Stimulated activated CD8-positive, alpha-beta memory T cell treated with anti-CD3 and anti-CD28 coated beads, Interleukin-12 subunit alpha, Interleukin-12 subunit beta, amount 100 ng/mL, for 1 hour (primary cell): ENCODE measurements at places on chromosomes 16 and 17.

GRCh38 chr16:10871157-10871991 is 5.6 kb upstream of the CIITA start:
- DNase-seq: peak; percentile 20

GRCh38 chr16:81657781-81658180 is 121.3 kb upstream of the PLCG2 start:
- DNase-seq: no peak

- no peak for DNase-seq
Observed at GRCh38 chr16:48632137-48632774, 22.3 kb upstream of the N4BP1 start.

GRCh38 chr16:49014277-49015224 is 267.1 kb downstream of the CBLN1 start:
- no peak for DNase-seq

DNA sequence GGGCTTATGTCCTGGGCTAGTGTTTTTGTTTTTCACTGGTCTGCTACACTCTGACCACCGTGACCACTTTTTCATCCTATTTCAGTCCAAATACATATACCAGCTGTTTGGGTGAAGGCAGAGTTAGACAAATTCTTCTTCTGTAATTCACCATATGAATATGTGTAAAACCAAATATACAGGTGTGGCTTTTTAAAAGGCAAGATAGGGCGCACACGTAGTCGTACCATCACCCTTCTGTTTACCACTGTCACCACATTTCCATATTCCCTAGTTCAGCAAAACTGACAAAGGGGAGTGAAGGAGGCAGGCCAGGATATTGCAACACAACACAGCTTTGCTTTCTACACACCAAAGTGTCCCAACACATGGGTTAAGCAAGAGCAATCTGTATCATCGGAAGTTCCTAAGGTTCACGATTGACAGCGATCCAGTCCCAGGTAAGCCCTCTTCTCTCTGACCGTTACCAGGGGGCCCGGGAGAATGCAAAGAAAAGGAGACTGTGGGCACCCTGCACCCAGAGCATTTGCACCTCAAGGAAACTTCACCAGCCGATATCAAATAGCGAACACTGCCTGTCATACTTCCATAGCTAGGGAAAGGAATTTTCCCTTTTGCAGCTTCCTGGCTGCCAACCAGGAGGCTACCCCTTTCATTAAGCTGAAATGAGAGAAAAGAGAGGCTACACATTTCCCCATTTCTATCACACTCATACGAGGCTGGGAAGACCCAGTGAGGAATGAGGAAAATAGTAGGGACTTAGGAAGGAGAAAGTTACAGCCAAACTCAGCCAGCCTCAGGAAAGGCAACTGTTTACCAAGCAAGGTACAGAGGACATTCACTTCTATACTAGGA is 23.1 kb downstream of the CREBBP start:
- no peak for DNase-seq

- no peak for DNase-seq
Observed at GRCh38 chr16:88815901-88816589, 4.3 kb upstream of the APRT start.

- no peak for DNase-seq
Observed at GRCh38 chr17:14119546-14119945, 50.2 kb downstream of the COX10 start.

GRCh38 chr16:10556236-10556635 is 24.2 kb downstream of the EMP2 start:
- no peak for DNase-seq

DNA sequence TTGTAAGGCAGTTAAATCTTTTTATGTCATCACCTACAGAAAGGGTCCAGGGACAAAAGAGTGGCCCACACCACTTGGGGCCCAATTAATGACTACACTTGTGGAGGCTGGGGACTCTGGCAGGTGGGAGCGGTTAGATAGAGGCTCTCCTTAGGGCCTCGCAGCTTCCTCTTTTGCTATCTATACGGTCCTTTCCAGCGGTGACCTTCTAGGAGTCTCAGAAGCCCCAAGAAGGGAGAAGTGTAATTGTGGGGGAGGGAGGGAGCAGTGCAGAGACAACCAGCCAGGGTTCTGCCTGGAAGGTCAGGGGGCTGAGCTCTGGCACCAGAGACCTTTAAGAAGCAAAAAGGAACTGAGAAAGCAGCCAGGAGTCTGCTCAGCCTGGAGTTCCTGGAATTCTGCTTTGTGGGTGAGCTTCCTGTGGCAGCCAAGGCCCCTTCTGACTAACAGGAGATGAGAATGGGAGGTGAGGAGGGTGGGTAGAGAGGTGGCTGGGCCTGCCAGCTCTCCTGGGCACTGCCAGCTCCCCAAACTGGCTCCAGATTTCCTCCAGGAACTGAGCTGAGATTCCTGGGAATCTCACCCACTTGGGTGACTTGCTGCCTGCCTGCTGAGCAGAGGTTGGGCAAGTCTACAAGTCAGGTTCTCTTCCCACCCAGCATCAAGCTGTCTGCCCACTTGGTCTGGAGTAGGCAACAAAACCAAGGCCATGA is 16.3 kb upstream of the MAP3K14 start:
- DNase-seq: no peak

GRCh38 chr17:69466905-69467667 is 52.6 kb downstream of the MAP2K6 start:
- no peak for DNase-seq

GRCh38 chr17:76024353-76024752 is 2.8 kb downstream of the EVPL start:
- DNase-seq: no peak

DNA sequence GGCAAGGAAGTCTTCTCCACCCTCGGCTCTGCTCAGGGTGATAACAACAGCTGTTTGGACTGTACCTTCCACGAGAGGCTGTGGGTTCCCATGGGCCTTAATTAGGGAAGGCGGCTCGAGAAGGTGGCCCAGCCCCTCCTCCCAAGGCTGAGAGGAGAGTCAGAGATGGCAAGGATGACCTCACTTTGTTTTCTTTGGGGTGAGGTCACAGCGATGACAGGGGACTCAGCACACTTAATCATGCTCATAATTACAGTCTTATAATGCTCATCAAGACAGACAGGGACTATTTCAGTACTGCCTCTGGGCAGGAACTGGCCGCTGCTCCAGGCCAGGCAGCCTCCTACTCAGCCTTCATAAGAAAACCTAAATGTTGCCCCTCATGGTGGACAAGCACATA is 19.7 kb downstream of the WFDC1 start:
- no peak for DNase-seq

GRCh38 chr17:74408815-74409214 is 23.1 kb upstream of the GPRC5C start:
- DNase-seq: no peak

GRCh38 chr17:57913575-57914272 is 41.5 kb downstream of the CUEDC1 start:
- no peak for DNase-seq

DNA sequence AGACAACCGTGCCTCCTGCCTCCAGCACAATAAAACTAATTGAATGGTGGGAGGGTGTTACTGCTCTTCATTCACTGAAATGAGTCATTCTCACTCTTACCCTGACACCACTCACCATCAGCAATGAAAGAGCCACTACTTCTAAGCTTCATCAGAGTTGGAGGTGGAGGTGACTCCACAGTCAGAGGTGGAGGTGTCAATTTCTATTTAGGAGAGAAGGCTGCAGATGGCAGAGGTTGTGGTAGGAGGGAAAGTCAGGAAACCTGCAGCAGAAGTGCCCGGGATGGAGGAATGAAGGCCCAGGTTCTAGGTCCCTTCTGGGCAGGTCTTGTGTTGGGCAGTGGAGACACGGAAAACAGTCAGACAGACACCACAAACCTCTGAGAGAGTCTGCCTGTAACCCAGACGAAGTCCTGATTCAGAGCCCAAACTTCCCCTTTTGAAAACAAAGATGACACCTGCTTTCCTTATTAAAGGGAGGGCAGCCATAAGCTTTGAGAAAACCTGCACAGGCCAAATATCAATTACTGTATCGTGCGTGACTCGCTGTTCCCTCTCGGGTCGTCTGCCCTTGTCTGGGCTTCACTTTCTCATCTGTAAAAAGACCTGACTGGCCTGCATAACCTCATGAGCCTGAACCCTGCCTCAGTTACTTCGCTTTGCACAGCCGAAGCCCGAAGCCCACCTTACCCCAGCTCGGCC is 668 bp downstream of the ATPAF2 start:
- DNase-seq: no peak

DNA sequence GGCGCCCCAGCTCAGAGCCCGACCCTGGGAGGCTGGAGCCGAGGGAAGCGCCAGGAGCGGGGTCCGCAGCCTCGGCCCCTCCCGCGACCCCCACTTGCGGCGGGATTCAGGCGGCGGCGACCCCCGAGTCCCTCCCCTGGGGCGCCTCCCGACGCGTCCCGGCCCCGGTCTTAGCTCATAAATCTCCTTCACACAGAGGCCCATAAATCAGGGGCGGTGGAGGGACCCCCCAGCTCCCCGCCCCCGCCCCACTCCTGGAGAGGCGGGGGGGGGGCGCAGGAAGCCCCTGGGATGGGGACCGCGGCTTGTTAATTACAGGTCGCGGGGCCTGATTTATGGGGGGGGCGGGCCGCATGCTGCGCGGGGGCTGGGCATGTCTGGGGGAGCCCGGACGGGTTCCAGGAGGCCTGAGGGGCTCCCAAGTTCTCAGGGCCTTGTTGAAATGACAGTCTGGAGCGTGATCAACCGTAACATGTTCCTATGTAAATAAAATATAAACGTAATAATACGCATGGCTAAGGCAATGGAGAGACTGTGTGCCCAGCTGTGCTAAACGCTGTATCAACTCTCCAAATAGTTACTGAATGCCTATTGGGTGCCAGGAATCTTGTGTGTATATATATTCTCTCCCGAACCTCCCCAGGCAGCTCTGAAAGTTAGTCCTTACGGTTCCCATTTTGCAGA is 10.0 kb upstream of the BHLHA9 start:
- no peak for DNase-seq

DNA sequence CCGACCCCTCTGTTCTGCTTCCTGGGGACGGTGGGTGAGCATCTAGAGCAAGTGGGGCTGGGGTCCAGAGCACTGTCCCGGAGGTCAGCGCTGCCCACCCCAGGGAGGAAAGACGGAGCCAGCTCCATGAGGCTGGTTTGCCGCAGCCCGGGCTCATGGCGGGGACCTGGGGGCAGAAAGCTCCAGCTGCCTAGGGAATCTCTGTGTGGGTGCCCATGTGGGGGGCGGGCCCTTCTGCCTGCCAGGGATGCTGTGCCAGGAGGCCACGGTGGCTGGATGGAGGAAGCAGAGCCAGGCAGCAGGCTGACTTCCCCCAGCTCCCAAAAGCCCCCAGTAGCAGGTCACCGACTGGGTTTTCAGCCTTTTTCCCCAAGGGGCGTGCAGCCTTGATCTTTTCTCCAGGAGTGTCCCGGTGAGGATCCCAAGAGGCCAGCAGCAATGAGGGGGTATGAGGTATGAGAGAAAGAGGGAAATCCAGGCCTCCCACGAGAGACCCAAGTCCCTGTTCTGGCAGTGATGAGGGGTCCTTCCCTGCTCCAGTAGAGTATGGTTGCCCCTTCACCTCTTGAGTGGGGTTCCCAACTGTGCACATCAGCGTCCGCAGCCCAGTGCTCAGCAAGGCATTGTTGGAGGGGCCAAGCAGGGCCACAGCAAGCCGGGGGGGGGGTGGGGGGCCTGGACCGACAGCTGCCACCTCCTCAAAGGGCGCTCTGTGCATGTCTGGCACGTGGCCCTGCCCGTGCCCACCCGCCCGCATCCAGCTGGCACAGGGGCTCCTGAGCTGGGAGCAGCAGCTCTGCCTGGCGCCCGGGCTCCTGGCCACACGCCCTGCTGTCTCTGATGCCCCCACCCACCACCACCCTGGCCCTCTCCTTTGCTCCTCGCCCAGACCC is 15.6 kb upstream of the BCAR1 start:
- no peak for DNase-seq

- no peak for DNase-seq
Observed at GRCh38 chr17:65062171-65062915, 5.8 kb upstream of the GNA13 start.

GRCh38 chr16:72997141-72997542 is 50.8 kb downstream of the ZFHX3 start:
- no peak for DNase-seq

DNA sequence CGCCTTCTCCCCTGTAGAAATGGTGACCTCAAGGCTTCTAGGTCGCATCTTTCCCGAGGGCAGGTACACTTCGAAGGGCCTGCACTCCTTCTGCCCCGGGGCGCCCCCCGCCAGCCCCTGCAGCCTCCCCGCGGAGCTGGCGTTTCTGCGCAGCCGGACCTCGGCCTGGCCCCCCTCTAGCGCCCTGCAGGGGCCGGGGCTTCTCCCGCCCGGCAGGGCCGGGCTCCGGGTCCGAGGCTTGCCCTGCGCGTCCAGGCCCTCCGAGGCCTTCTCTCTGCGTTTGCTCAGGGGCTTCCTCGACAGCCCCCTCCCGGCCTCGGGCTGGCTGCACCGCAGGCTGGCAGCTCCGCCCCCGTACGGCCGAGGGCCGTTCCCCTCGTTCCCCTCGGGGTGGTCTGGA is 2.1 kb downstream of the MEFV start:
- DNase-seq: no peak

DNA sequence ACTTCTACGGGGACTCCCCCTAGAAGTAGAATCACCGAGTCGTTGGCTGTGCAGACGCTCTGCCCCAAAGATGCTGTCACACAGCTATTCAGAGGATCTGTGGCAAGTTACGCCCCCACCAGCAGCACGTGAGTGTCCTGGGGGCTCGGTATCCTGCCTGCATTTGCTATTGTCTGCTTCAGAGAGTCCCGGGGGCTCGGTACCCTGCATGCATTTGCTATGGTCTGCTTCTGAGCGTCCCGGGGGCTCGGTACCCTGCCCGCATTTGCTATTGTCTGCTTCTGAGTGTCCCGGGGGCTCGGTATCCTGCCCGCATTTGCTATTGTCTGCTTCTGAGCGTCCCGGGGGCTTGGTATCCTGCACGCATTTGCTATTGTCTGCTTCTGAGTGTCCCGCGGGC is 23.8 kb upstream of the ZNF469 start:
- DNase-seq: no peak
